ENCODE measurements at places on chromosomes 7 and 10.

GRCh38 chr7:40608321-40609075, 473.7 kb downstream of the SUGCT start:
- peak; percentile 12 for DNase-seq

GRCh38 chr10:19178675-19179074, 130.1 kb downstream of the MALRD1 start:
- DNase-seq: no peak

- DNase-seq: no peak
Measured at GRCh38 chr7:5463031-5463430, 39.4 kb upstream of the TNRC18 start.

DNA sequence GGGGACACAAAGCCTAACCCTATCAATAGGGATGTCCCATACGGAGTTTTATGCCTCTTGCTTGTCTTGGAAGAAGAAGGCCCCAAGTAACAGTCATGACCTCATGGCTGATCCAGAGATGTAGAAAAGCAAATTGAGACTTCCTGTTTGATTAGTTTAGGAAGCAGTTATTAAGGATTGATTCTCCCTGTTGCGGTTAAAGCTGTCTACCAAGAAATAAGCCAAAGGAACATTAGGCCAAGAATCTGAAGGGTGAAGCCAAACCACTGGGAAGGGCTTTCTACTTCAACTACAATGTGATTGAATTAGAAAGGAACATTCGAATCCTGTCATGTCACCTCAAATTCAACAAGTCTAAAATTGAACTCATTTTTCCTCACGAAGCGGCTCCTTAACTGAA, 60.5 kb upstream of the AGBL3 start:
- DNase-seq: no peak

DNA sequence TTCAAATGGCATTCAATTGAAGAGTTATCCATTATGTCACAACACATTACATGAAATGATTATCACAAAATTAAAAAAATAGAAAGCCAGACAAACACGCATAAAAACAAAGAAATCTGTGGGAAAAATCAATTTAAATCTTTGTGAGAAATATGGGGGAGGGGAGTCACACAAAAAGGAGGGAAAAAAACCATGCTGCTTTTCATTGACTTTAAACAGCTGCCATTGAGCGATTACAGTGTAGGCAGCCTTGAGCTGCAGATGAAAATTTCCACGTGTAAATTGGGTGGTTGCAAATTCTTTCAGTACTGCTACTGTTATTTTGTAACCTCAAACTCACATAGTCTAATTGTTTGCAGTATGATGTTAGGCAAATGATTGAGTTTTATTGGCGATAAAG, 889.9 kb upstream of the PHF14 start:
- no peak for DNase-seq

GRCh38 chr7:36794689-36795088, 70.4 kb upstream of the AOAH start:
- no peak for DNase-seq

GRCh38 chr10:31804352-31804810, 124.2 kb downstream of the ARHGAP12 start:
- peak; percentile 87 for DNase-seq

- DNase-seq: peak; percentile 79
Measured at GRCh38 chr7:132783824-132784223, 207.6 kb upstream of the PLXNA4 start.

DNA sequence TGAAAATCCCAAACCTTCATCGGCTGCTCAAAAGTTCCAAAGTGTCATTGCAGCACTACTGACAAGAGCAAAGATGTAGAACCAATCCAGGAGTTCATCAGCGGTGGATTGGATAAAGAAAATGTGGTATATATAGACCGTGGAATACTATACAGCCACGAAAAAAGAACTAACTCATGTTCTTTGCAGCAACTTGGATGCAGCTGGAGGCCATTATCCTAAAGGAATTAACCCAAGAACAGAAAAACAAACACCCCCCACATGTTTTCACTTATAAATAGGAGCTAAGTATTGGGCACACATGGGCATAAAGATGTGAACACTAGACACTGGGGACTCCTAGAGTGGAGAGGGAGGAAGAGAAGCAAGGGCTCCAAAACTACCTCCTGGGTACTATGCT, 31.6 kb downstream of the PHYH start:
- DNase-seq: no peak

DNA sequence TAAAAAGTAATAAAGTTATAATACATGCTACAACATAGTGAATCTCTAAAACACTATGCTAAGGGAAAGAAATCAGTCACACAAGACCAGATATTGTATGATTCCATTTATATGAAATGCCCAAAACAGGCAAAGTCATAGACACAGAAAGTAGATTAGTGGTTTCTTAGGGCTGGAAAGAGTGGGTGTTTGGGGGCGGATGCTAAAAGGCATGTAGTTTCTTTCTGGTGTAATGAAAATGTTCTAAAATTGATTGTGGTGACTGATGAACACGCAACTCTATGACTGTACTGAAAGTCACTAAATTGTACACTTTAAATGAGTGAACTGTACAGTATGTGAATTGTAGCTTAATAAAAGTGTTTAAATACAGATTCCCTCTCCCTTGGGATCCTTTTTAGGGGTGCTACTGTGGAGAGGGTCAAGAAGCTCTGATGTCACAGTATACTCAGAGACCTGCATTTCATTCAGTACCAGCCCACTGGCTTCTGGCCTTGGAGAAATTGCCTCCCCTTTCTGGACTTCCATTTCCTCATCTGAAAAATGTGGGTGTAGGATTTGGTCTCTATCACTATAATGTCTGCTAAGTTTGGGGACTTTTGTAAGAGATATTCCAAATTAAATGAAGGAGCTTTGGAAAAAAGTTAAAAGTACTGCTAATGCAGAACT, 46.4 kb downstream of the AOAH start:
- no peak for DNase-seq

DNA sequence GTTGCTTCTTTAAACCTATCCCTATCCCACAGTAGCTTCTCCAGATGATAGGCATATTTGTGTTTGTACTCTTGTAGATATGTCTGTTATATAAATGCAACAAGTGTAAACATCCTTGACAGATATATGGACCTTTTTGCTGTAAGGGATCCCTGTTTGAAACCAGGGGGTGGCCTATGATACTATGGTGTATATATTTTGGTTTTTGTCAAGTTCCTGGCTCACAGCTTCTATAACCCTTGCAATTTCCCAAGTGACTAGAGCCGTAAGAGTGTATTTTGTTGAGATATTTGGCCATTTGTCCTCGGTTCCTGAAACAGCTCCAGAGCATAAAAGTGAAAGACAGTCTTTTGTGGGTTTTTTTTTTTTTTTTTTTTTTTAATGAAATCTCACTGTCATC, 9.7 kb downstream of the COMTD1 start:
- no peak for DNase-seq

- DNase-seq: no peak
Measured at GRCh38 chr7:2814946-2815874, 28.9 kb downstream of the GNA12 start.

- DNase-seq: peak; percentile 30
Measured at GRCh38 chr7:14924398-14924797, 21.8 kb upstream of the DGKB start.

- DNase-seq: no peak
Measured at GRCh38 chr10:66365686-66366085, 560.1 kb upstream of the LRRTM3 start.

DNA sequence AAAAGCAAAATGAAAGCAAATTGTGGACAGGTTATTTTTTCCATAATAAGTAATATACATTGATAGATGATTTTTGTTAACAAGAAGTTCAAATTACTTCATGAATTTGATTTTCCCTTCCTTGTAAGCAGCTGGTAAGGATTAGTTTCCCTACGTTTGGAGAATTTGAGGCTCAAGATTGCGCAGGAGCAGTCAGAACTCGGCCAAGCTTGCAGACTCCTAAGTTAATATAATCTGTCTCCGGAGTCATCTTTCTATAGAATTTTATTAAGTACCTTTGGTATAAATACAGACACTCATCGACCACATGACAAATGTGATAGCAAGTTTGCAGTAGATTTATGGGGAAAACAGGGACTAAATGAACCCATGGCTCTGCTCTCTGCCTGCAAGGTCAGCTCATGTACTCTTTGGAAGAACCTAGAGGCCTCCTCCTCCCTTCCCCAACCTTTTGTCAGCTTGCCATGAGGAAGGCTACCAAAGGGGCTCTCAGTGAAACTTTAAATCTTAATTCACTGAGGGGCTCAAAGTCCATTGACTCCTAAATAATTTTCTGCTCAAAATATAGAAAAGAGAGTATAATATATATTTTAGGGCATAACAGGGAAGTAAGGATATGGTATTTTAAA, 89.2 kb upstream of the CTTNBP2 start:
- DNase-seq: no peak

DNA sequence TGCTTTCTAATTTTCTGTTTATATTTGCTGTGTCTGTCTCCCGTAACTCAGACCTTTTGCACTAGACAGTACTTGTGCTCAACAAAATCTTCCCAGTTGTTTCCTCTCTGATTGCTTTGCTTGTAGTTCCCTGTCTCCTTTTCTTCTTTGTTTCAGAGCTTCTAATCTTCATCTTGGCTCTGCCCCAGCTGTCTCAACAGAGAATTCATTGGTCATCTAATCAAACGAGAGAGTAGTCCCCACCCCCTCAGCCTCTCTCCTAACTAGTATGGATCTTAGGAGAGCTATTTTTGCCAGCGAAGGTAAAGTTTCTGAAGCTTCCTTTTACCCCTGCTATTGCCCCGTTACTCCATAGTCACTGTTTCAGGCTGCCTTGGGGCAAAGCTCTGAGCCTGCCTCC, 32.8 kb downstream of the SLC26A4 start:
- DNase-seq: no peak

DNA sequence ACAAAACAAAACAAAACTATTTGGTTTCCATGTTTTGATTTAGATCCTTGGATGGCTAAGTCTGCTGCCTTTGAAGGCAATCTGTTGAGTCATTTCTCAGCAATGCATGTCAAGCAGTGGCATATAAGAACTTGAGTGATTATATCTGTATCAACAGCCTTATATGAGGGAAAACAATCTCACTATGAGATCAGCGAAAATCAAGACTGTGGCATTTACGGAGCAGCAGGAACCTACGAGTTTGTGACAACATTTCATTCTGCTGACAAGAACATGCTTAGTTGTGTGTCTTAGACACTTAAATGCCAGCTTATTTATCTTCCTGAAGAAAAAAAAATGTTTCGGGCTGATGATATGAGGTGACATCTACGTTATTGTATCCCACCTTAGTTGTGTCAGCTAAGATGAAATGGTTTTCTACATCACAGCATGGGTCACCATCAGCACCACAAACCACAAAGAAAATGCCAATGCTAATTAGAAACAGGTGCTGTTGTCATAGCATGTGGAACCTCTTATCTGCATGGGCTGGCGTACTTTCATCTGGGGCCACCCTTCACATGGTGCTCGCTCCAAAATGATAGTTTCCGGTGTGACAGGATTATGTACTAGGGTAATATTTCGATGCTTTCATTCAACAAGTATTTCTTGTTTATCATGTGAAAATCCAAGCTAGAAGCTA, 1085.5 kb downstream of the SORCS1 start:
- peak; percentile 33 for DNase-seq

GRCh38 chr7:30162622-30163124, 27.9 kb downstream of the MTURN start:
- DNase-seq: peak; percentile 49

DNA sequence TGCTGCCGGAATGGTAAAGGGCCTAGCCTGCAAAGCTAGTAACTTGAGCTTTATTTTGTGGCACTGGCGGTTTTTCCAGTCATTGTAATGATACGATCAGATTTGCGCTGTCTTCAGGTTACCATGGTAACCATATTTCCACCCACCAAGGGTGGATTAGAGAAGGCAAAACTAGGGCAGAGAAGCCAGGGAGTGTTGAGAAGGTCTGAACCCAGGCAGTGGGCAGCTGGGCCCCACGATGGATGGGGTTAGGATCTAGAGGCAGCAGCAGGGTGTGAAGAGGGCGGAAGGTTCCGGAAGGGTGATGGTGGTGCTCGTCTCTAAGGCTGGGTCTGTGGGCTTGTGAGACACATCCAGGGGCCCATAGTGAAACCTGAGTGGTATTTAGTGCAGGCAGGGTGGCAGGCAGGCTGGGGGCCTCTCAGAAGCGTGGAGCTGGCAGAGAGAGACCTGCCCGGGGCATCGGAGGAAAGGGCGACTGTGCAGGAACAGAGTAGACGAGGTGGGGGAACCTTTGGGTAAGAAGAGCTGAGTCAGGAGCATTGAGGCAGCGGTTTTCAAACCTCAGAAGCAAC, 87.9 kb upstream of the GTF2I start:
- DNase-seq: no peak

GRCh38 chr7:101300465-101301376, 20.9 kb downstream of the IFT22 start:
- no peak for DNase-seq

GRCh38 chr10:62582804-62583208, 208.6 kb downstream of the ZNF365 start:
- peak; percentile 100 for DNase-seq

- DNase-seq: no peak
Measured at GRCh38 chr7:127911968-127912511, 119.2 kb downstream of the LRRC4 start.

DNA sequence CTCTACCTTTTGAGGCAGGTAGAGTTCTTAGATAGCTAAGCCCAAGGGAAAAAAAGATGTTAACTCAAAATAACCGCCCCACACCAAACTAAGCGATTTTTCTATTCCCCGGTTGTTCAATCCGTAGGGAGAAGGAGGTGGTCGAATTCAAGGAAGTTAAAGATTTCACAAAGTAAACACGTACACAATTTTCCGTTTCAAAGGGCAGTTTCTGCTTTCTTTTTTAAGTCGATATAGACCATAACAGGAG, 842 bp downstream of the KBTBD2 start:
- no peak for DNase-seq

- no peak for DNase-seq
Measured at GRCh38 chr7:111115966-111116365, 25.0 kb downstream of the LRRN3 start.

- DNase-seq: peak; percentile 15
Measured at GRCh38 chr7:23235813-23236221, 10.8 kb upstream of the GPNMB start.

DNA sequence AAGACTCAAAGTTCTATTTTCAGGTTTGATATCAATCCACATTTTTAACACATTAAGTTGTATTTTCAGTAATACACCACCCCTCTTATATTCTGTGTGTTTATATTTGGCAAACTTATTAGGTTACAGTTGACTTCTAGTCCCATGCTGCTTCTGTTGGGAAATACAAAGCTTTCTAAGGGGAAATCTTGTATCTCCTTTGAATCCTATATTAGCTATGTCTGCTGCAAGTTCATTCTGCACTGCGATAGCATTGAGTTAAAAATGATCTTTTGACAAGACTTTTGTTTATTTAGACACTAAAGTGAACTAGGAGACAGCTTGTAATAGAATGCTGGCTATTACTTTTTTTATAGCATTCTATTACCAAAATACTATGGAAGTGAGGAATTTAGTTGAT, 625.1 kb upstream of the ANKRD30A start:
- no peak for DNase-seq

- no peak for DNase-seq
Measured at GRCh38 chr7:148050492-148051158, 539.9 kb upstream of the C7orf33 start.

DNA sequence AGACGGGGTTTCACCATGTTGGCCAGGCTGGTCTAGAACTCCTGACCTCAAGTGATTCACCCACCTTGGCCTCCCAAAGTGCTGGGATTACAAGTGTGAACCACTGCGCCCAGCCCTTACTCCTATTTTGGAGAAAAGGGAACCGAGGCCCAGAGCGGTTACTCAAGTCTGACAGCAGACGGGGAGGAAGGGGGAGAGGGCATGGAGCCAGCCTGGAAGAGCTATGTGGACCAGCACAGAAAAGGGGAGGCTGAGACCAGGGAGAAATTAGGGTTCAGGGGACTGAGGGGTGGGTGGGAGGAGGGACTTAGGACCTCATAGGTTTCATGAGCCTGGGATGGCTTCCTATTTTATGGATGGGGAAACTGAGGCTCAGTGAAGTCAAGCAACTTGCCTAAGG, 1.5 kb downstream of the SFRP5 start:
- no peak for DNase-seq
